ENCODE measurements at places on chromosomes 13 and 19.
A peak's percentile ranks its signal among the peaks of the same experiment; 100 is the strongest.

- DNase-seq: no peak
These were observed 1972.2 kb downstream of the OLFM4 start for GRCh38 chr13:55000844-55001243.

DNA sequence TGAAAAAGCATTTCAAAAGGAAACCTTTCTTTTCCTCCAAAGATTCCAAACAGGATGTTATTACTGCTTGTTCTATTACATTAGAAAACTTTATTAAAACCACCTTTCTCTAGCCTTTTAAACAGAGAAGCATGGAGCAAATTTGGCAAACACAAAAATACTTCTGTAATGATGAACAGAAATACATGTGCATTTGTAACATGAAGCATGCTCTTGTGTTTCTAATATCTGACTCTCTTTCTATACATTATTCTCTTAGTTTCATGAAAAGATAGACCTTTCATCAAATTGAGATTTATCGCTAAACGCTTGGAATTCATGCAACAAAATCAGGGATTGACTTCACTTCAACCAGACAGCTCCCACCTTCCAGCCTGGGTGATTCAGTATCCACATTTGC, 152.8 kb upstream of the IRS2 start:
- no peak for DNase-seq

- DNase-seq: no peak
These were observed 2.1 kb upstream of the ZNF578 start for GRCh38 chr19:52451241-52451640.

GRCh38 chr19:34989298-34989697, 10.8 kb upstream of the GRAMD1A start:
- no peak for DNase-seq

GRCh38 chr13:87656306-87656705, 14.9 kb upstream of the SLITRK5 start:
- no peak for DNase-seq

GRCh38 chr13:108944760-108945159, 315.3 kb downstream of the MYO16 start:
- no peak for DNase-seq

GRCh38 chr19:34577531-34578101, 96.1 kb downstream of the WTIP start:
- DNase-seq: no peak

GRCh38 chr13:113452942-113453901, at the start of gene ADPRHL1:
ADPRHL1 (minus strand) TSS chr13:113453488; CDS start chr13:113453437, 51 bp downstream.
- DNase-seq: no peak

GRCh38 chr13:100790405-100790804, 115.8 kb upstream of the TMTC4 start:
- DNase-seq: no peak

DNA sequence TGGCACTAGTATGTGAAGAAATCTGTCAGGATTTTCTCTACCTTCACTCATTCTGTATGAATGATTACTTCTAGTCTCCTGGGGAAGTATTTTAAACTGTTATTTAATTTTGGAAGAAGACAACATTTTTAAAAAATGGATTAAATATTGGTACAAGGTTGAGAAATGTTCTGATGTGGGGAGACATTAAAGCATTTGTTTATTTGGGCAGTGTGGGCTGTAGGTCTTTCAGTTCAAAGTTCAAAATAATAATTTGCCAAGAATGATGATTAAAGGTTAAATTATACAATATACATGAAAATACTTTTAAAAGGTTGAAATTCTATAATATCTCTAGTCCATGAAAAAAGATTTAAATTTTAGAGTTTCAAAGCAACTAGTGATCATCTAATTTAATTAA, 194.7 kb downstream of the NHLRC3 start:
- DNase-seq: no peak

DNA sequence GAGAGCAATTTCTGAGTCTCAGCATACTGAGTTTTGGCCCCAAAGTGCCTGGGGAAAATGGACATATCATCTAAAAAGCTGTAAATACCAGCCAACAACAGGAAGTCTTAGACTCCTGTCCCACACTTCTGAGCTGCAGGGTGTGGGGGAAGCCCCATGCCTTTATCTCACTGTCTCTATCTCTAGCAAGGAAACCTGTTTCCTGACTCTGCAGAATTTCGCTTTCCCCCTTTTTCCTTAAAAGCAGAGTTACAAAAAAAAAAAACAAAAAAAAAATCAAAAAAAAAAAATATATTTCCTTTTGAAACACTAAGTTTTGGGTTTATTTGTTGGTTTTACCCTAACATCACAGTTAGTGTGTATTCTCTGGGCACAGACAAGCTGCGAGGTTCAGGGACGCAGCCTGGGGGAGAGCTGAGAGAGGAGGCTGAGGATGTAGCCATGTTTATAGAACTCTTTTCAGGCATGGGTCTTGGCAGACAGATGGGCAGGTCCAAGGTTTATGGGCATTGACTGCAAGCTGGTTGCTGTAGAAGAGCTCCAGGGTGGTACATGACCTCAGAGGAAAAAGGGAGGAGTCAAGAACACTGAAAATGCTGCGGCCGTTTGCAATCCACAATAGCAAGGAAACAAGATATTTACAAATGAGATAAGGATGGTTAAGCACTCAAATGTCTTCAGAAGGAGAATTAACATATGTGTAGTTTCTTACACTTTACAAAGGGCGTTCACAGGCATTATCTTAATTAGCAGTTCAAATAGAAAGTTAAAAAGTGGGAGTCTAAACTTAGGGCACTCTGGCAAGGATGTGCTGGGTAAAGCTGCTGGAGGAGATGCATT, 4.9 kb downstream of the MBNL2 start:
- DNase-seq: peak; percentile 48

- DNase-seq: no peak
These were observed 15.3 kb downstream of the WDFY2 start for GRCh38 chr13:51599444-51600176.

DNA sequence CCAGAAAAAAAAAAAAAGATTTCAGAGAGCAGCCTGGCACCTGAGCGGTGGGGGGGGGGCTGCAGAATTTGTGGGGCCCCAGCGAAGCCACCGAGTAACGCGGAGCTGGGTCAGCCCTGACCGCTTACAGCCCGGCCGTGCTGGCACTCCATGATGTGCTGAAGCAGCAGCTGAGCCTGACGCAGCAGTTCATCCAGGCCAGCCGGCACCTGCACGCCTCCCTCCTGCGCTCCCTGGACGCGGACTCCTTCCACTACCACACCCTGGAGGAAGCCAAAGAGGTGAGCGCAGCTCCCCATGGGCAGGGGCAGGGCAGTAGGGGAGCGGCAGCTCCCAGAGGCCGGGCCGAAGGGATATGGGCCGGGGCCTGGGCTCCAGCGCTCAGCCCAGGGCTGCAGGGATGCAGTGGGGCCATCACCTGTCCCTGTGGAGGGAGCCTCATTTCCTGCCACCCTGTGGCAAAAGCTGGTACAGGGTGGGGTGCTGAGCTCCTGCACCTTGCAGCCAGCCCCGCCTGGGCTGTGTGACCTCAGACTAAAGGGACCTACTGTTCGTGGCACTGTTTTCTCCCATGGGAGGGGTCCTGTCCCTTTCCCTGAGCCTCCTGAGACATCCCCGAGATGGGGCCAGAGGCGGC, 18.3 kb downstream of the C19orf44 start:
- DNase-seq: no peak

DNA sequence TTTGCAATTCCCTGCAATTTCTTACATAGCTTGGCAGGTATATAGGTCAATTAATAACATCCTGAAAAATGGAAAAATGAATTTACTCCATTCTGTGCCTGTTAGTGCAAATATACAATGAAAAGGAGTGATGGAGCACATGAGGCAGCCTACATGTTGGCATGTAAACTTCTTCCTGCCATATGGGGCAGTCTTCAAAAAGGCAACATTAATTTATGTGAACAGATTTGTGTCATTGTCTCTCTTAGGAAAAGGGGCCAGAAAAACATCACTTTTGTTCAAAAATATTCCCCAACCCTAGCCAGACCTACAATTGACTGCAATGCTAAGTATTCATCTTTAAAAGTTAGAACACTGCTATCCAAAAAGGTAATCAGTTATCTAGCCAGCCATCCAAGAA, 332.2 kb downstream of the TBC1D4 start:
- no peak for DNase-seq

GRCh38 chr13:50094615-50095293, 79.5 kb downstream of the KCNRG start:
- DNase-seq: no peak

DNA sequence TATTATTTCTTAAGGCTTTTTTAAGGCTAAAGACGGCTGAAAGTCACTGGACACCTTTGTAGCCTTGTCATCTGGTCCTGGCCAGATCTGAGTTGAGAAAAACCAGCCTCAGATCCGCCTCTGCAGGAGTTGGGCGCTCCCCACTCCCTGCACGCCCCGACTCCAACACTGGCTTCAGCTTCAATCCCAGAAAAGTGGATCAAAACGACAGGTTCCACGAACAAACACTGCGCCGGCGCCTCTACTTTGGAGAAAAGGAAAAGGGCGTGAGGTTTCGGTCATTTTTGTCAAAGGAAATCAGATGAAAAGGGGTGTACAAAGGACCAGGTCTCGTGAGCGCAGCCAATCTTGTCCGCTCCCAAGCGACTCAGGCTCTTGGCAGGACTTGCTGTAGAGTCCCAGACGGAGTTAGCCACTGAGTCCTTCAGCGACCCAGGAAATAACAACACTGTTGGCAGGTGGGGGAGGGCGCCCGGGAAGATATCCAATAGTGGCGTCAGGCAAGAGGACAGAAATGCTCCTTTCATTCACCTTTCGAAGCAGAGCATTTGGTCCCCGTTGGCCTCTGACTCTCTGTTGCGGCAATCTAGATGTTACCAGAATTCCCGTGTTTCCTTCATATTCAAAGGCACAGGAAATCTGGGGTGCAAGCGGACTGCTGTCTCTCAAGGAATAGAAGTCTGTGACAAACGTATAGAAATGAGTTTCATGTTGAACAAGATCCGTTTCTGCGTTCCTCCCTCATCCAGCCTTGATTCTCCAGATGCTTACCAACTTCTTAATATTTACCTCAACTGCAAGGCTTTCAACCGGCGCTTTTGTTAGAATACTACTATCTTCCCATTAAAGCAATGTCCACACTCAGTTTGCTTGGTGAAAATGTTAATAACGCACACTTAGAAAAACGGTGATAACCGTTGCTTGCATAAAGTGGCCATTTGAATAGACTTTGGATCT, 1.8 kb upstream of the CCNA1 start:
- DNase-seq: no peak

DNA sequence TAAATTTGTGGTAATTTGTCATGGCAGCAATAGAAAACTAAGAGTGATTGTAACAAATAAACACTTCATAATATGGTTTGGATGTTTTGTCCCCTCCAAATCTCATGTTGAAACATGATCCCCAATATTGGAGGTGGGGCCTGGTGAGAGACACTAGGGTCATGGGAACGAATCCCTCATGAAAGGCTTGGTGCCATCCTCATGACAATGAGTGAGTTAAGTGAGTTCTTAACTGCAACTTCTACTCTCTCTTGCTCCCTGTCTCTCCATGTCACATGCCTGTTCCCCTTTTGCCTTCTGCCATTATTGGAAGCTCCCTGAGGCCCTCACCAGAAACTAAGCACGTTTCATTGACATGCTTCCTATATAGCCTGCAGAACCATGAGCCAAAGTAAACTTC, 1233.2 kb downstream of the OLFM4 start:
- no peak for DNase-seq

- no peak for DNase-seq
These were observed 297.0 kb downstream of the FGF9 start for GRCh38 chr13:21967871-21968270.

DNA sequence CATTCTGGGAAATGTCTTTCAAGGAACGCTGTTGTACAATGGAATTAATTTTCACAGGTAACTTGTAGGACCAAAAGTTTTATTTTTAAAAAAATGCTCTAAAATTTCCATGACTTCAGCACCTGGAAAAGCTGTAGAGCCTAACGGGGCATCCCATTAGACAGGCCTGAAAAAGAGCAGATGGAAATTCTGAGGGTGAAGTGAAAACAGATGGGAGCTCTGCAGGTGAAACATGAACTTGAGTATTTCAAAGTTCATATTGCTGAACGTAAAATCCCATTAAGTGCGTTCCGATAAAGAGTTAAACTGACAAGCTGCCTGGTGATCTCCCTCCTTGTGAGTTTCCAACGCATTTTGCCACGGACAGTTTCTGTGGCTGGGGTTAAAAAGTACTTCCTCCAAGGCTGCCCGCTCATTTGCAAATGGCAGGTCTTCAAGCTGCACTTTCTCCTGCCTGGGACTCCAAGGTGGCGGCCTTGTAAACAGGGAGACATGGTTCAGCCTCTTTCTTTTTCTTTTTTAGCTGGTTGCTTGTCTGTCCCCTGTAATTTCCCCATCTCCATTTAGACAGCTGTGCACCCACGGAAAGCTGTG, 450.4 kb downstream of the FGF9 start:
- DNase-seq: no peak

DNA sequence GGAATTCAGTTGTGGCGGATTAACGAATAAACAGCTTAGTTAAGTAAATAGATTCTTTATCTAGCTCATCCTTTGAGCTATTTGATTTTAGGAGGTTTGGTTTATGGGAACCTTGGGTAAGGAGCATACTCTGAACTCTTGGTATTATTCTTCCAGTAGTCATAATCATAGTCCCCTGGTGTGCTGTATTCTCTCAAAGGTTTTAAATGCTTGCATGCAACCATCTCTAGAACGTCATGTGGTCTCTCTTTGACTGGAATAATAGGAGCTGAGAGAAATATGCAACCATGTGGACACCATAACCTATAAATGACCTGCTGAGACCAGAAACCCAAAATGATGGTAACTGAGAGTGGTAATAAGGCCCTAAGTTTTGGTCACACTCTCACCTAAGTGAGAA, 951.6 kb upstream of the MIR17HG start:
- DNase-seq: no peak

DNA sequence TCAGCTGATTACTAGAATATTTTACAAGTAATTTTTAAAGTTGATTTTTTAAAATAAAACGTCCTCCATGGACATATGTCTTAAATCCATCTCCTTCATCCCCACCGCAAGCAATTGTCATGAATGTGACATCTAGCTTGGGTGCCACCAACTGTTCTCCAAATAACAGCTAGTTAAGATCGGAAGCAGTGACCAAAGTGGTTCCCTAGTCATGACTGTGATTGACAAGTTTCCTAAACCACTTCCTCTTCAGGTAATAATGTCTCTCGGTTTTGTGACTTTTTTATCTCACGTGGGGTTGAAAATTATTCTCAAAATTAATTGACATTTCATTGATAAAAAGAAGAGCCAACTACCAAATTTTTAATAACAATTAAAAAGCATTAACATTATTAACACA, 135.3 kb upstream of the MIR17HG start:
- no peak for DNase-seq

- no peak for DNase-seq
These were observed 58.1 kb downstream of the EDNRB start for GRCh38 chr13:77860507-77860981.

DNA sequence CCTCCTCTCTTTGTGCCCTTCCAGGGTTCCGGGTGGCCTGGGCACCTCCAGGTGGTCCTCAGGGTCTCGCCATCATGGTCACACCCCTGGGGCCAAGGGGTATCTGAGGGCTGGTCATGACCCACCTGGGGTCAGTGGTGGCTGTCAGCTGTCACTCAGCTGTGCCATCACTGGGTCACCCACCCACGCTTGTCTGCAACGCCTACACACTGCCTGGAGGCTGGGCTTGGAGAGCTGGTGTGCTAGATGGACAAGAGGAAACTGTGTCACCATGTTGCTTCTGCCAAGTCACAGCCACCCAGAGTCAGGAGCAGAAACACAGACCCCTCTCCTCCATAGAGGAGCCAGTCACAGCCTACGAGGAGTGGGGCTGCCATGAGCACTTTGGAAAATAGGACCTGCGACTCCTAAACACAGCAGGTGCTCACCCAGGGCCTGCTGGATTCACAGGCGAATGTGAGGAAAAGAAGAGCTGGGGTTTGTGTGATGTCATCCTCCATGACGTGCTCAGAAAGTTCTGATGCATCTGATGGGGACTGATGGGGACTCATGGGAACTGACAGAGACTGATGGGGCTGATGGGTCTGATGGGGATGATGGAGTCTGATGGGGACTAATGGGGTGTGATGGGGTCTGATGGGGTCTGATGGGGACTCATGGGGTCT, 10.7 kb upstream of the GRTP1 start:
- DNase-seq: no peak

All from CD4-positive, alpha-beta memory T cell (primary cell).